ENCODE measurements at places on chromosomes 5 and 9. TPM values are rescaled to one million over a fixed set of nuclear protein-coding genes. Genes with fewer than 3 reads are reported as not detected.

DNA sequence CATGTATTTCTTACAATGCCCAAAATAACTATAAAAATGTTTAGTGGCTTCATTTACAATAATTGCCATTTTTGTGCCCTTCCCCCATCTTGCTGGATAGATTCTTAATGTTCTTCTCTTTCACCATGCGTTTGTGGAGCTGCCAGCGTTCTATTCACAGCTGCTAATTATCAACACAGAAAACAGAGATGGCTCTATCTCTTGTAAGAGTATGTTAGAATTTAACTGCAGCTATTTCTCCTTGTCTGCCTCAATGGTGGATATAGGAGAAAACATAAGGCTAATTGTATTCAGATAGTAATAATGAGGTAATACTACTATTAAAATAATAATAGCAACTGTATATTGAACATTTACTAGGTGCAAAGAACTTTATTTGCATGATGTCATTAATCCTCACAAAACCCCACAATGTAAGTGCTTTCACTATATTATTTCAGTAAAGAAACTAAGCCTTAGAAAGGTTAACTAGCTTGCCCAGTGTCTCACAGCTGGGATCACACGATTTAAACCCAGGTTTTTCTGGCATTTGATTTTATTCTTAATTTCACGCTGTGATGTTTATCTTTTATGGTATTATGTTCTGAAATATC is 50.1 kb downstream of the JAKMIP2 start:
- DNase-seq = no peak

DNA sequence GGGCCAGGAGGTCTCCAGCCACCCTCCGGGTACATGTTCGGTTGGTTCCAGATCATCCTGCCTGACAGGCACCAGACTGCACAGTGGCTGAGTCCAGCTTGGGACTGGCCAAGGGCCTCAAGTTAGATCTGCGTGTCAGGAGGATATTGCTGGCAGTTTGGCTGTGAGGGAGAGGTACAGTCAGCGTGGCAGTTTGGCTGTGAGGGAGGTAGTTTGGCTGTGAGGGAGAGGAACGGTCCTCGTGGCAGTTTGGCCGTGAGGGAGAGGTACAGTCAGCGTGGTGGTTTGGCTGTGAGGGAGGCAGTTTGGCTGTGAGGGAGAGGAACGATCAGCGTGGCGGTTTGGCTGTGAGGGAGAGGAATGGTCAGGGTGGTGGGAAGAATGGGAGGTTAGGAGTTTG is 39.0 kb downstream of the CACNA1B start:
- DNase-seq = no peak

DNA sequence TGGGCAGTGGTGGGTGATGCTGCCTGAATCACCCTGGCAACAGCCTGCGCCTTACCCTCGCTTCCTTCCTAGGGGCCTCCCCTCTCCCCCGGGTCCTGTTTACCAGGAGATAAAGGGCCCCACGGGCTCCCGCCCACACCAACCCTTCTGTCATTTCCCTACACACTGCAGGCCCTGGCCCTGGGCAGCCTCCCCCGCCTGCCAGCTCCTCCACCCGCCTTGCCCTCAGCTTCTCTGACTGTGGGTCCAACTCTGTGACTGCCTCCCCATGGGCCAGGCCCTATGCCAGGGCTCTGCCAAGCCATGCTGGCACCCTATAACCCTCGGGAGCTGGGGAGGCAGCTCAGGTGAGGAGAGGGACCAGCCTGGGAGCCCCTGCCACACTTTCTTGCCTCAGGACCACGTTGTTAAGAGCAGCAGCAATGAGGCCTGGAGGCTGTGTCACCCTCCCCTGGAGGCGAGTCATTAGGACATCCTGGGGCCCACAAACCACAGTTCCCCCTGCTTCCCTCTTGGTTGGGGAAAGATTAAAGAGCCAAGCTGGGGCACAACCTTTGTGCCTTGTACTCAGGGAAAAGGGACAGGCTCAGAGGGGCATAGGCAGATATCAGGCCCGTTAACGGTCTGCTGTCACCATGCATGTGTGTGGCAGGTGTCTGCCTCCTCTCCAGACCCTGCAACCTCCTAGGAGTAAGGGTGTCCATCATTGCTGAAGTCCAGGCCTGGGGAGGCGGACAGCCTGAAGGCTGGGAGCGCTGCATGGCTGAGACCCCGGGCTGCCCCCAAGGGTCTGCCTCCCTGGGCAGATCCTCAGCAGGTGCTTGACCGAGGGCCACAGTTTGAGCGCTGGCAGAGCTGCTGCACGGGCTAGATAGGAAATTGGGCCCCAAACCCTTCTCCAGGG is 2.8 kb downstream of the MGAT4B start:
- DNase-seq = no peak

- no peak for DNase-seq
Measured at GRCh38 chr5:110738503-110738811, 350 bp upstream of the SLC25A46 start.

DNA sequence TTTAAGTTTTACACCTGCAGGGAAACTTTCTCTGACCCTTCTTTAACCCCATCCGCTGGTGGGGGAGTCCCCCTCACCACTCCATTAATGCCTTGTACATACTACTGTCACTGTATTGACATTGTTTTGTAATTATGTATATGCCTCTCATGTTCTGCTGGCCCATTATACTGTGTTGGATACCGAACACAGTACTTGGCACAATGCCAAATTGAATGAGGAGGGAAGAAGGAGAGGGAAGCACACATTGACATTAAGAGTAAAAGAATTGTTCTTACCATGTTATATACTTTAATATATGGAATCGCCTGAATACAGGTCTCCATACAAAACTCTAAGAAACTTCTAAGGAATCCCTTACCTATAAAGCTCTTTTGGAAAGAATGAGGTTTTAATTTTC is 73.6 kb upstream of the GRHPR start:
- DNase-seq = no peak

The CXCL14 gene
- not detected for polyA plus RNA-seq

The MAMDC2 gene
- not detected for polyA plus RNA-seq

The SLC27A6 gene
- polyA plus RNA-seq = not detected

The RETREG1 gene
- 70.6 TPM for polyA plus RNA-seq

The PCDHA8 gene
- polyA plus RNA-seq = not detected
